GF-D8 (cell line): ENCODE measurements at places on chromosomes 6 and 20.

GRCh38 chr6:70996106-70996505 is 39.2 kb upstream of the B3GAT2 start:
- DNase-seq, result no peak

DNA sequence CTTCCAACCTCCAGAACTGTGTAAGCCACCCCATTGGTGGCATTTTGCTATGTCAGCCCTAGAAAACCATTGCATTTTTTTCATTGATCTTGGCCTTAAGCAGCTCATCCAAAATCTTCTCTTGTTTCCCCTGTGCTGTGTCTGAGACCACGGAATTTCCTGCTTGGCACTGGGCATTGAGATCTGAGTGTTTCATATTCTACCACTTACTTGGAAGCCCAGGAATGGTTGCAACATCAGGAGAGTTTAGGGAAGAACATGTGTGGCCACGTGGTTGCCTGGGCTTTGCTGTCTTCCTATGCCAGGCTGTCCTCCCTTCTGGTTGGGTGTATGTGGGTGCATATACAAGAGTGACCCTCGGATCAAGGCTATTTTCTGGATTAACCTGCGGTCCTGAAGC is 139.3 kb upstream of the PMEPA1 start:
- DNase-seq, result no peak

- no peak for DNase-seq
Observed at GRCh38 chr6:143441010-143441409, 9.5 kb downstream of the ADAT2 start.

DNA sequence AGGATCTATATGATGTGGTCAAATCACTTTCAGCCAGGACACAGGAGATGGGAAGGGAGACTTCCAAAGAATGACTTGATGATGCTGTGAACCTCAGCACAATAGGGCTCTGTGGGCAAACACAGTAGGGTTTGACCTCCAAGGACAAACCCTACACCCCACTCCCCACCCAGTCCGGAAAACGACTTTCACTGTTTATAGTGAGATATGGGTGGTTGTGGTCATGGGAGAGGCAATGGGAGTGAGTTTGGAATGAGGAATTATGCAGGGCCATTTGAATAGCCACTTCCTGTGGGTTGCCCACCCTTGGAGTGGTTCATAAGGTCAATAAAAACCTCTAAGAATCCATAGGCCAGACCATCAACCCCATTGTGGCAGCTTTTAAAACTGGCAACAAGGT is 38.4 kb upstream of the PRND start:
- no peak for DNase-seq

DNA sequence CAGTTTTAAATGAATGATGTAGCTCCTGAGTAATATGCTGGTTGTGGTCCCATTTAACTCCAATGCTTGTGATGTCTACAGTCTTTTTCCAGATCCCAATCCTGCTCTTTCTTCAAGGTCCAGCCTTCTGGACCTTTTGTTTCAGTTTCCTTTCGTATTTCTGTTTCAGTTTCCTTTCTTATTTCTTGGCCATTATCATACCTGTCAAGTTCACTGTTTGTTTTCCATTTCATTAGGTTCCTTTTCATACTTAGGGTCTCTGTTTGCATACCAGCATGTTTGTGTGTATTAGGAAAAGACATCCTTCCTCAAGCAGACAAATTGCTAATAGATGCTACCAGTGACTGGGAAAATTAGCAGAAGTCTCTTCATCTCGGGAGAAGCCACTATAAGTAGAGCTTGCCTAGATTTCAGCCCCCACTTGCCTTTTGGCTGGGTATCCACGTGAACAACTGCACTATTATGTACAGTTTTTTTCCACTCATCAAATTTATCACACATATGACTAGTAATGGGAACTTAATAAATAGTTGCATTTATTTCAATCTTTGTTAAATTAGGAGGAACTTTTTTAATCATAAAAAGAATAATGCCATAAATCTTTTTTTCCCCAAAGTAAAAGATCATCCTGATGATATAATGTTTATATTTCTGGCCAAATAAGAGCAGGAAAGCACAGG is 583.4 kb downstream of the BCKDHB start:
- DNase-seq, result no peak

DNA sequence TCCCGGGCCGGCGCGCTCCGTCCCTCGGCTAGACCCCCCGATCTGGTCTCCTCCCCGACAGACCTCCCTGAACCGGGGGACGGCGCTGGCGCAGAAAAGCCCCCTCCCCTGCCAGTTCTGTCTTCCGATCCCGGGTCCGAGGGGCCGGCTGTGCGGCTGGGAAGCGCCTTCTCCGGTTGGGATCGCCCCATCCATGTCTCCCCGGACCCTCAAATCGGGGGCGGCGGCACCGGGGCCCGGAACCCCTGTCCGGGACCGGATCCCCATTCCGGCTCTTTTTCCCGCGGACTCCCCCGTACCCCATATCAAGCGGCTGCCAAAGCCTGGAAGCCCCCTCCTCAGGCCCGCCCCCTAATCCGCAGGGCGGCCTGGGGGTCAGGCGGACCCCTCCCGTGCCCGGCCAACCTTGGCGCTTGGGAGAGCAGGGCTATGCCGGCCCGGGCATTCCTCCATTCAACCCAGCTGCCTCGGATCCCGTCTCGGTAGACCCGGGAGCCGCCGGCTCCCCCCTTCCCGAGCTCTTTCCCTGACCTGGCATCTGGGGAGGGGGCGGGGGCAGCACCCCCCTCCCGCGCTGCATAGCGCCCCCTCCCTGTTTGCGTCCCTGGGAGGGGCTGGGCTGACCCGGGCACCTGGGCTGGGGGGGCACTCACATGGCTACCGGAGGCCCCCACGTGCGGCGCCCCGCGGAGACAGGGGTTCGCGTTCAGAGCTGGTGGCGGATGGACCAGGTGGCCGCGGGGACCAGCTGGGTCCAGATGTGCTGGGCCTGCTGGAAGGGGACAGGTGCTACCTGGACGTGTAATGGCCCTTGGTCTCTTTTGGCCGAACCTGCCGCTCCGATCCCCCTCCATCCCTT is 643 bp downstream of the DLGAP4 start:
- DNase-seq, result no peak

GRCh38 chr20:59830665-59831023 is 102.8 kb downstream of the SYCP2 start:
- no peak for DNase-seq

DNA sequence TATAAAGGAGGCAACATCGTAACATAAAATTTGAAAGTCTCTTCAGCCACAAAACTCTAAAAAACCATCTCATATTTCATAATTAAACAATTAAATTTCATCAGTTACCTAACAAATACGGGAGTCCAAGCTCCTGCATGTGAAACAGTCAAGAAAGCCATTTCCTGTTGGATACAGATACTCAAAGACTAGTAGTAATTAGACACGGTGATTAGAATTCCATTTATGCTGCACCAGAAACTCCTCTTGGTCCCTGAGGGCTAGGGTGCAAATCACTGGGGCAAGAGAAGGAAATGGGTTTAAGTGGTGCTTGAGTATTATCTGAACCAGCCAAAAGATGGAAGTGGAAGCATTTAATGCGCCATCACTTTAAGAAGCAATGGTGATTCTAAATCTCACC is 27.4 kb downstream of the TRAM2 start:
- no peak for DNase-seq

- DNase-seq, result no peak
Observed at GRCh38 chr20:41030531-41031242, 2.1 kb downstream of the TOP1 start.

DNA sequence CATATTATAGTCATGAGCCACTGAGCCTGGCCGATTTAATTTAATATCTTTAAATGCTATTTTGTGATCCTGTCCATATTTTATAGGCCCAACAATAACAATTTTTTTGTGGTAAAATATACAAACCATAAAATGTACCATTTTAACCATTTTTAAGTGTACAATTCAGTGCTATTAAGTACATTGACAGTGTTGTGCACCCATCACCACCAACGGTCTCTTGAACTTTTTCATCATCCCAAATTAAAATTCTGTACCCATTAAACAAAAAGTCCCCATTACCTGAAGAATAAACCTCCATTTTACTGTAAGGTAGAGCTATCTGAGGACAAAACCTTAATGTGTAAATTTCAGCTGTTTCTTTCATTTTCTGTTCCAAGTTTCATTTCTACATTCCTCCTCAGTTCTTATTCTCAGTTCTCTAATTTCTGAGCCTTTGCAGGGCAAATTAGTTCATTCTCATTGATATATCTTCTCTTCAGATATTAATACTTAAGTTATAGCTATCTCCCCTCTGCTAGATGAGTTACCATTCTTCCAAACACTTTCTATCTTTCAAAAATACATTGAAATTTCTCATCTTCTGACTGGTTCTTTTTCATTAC is 10.3 kb downstream of the MTO1 start:
- DNase-seq, result no peak

GRCh38 chr6:56863366-56863765 is 91.5 kb upstream of the BEND6 start:
- no peak for DNase-seq

- peak; percentile 84 for DNase-seq
Observed at GRCh38 chr6:159988983-159989454, 20.1 kb downstream of the IGF2R start.

DNA sequence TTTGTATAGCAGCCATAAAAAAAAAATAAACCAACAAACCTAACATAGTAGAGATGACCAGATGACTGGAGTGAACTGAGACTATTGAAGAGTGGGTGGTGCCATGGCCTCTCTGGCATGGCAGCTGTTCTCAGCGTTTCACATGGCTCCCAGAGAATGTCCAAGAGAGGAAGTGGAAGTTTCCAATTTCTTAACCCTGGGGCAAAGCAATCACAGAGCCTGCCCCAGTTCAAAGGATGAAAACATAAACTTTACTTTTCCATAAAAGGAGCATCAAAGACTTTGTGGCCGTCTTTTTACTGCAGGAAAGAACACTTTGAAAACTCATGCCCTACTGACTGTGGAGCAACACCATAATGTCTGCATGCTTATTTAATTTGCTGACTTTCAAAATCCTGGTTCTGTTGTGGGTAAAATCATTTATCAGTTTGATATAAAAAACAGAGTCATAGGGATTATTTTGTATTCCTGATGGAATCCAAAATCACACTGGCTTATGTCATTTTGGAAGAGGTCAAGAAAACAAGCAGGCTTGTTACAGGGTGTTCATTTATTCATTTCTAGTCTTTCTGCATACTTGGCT is 165.4 kb downstream of the SLC35B3 start:
- no peak for DNase-seq

DNA sequence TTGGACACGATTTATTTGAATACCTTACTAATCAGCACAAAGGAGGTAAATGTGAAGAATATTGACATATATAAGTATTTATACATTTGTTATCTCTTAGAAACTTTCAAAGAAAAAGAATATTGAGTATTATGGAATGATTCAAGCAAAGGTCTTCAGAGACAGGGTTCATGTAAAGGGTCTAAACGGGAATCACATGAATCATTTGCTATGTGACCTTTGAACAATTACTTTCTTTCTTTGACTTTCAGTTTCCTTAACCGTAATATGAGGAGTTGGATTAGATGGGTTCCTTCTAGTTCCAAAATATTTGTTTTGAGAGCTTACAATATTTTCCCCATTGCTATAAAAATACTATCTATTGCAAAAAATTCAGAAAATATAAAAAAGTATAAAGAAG is 14.3 kb downstream of the ENPP1 start:
- no peak for DNase-seq

- no peak for DNase-seq
Observed at GRCh38 chr6:20877008-20877937, 343.0 kb downstream of the CDKAL1 start.

DNA sequence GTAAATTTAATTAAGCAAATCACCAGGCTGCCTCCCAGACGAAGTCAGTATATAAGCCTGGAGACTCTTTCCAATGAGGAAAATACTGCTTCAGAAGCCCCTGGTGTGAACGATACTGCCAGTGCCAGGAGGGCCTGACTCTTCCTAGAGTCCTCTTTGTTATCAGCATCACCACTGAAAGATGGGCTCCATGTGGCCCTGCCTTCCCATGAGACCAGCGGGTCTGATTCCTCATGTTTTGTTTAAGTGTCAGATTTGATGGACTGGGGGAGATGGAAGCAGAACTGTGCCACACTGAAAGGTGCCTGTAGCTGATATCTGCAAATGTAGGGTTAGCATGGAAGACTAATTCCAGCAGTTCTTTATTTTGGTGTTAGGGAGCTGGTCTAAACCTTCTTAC is 7.9 kb downstream of the NQO2 start:
- DNase-seq, result no peak

DNA sequence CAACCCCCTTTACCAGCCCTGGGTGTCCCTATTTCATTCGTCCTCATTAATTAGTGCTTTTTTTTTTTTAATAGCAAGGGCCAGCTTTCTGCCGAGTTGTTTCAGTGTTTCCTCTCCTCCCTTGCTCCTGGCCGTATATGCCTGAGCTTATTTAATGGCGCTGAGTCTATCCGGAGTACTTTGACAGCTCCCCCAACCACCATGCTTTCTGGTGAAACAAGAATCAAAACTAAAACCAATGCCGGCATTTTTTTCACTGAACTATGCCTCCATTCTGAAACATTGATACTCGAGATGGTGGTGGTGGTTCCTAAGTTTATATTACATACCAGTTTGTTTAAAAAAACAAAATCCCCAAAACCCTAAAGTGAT is 1.2 kb downstream of the DCBLD1 start:
- no peak for DNase-seq

GRCh38 chr6:134253681-134254080 is 64.2 kb downstream of the SGK1 start:
- DNase-seq, result no peak

DNA sequence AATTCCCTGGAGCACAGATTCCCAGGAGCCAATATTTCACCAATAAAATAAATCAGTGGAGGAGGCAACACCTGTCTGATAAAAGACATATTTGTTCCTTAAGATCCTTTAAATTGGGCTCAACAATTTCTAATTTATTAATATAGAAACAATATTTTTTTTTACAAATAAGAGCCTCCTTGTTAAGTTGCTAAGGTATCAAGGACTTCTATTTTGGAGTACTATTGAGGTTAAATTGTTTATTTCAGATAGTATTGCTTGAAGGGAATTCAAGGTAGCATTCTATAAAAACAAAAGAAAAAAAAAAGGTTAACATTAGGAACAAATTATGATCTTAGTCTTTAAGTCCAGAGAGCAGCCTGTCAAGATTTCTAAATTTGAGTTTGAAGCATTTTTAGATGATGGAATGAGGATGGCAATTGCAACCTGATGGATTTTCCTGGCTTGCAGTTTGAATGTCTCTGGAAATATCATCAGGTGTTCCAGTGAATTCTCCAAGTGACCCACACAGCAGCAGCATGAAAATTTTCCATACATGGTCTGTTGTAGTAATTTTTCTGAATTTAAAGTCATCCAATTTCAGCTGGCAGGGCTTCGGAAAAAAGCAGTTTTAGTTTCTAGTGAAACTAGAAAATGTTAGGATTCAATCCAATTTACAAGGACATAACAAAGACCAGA is 19.3 kb upstream of the NCR2 start:
- no peak for DNase-seq
